ENCODE measurements at places on chromosomes 1 and 21. TPM values are rescaled to one million over a fixed set of nuclear protein-coding genes. Genes with fewer than 3 reads are reported as not detected.
A peak's percentile ranks its signal among the peaks of the same experiment; 100 is the strongest.

GRCh38 chr1:6108937-6109614 is 63.4 kb downstream of the KCNAB2 start:
- no peak overlapping the region for H3K4me3 ChIP-seq
- H3K4me1 ChIP-seq = no peaks in the 10 kb centered on the region
- no peak overlapping the region for H3K27ac ChIP-seq
- H3K36me3 ChIP-seq = no peaks in the 10 kb centered on the region
- peaks cover 12% of the 10 kb centered on the region for H3K27me3 ChIP-seq

- H3K4me1 ChIP-seq = peaks cover 7% of the 10 kb centered on the region
- no peaks in the 10 kb centered on the region for H3K27me3 ChIP-seq
- no peak overlapping the region for H3K4me3 ChIP-seq
These were observed 32.7 kb upstream of the ASB17 start for GRCh38 chr1:75964760-75965408.

DNA sequence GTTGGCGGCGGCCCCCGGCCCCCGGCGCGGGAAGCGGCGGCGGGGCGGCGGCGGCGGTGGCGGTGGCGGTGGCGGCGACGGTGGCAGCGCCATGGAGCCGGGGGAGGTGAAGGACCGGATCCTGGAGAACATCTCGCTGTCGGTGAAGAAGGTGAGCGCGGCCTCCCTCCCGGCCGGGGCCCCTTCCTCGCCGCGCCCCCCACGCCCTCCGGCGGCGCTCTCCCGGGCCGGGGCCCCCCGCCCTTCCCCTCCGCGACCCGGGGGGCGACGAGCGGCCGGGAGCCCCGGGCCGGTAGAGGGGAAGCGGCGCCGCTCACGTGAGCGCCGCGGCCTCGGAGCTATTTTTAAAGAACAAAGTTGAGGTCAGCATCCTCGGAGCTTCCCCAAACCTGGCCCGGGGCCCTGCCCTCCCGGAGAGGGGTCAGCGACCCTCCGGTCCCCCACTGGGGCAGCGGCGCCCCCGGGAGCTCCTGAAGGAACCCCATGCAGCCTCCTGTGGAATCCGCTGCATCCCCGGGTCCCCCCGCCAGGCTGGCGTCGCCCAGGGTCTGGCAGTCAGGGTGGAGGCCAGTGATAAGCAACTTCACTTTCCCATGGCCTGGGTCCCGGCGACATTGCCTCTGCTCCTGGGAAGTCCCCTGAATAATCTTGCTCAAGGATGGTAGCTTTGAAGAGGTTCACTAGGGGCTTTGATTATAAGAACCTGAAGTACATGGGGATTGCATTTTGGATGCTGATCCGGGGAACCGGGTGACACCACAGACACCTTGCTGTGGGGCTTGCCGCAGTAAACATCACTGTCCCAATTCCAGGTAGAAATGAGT is 560 bp downstream of the PLEKHM2 start:
- H3K4me1 ChIP-seq = peaks cover 46% of the 10 kb centered on the region
- H3K36me3 ChIP-seq = peaks cover 3% of the 10 kb centered on the region
- H3K27me3 ChIP-seq = no peaks in the 10 kb centered on the region
- peak overlapping the region; percentile 94 for H3K4me3 ChIP-seq

DNA sequence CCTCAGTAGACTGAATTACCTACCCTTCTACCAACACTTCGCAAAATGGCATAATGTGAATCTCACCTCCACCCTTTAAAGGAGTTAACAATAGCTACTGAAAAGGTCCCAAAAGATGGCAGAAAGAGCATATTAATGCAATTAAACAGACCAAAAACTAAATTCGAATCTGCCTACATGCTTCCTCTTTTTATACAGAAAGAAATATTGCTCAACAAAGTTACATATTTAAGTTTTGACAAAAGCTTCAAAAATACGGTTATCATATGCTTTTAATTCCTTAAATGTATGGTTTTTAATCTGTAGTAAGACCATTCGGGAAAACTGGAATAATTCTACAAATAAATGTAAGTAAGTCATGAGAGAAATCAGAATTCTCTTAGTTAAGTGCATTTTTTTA is 2.2 kb downstream of the APP start:
- H3K4me3 ChIP-seq = peak overlapping the region; percentile 89
- H3K27ac ChIP-seq = peak overlapping the region; percentile 85
- peaks cover 4% of the 10 kb centered on the region for H3K36me3 ChIP-seq
- peaks cover 43% of the 10 kb centered on the region for H3K4me1 ChIP-seq
- H3K27me3 ChIP-seq = no peaks in the 10 kb centered on the region

DNA sequence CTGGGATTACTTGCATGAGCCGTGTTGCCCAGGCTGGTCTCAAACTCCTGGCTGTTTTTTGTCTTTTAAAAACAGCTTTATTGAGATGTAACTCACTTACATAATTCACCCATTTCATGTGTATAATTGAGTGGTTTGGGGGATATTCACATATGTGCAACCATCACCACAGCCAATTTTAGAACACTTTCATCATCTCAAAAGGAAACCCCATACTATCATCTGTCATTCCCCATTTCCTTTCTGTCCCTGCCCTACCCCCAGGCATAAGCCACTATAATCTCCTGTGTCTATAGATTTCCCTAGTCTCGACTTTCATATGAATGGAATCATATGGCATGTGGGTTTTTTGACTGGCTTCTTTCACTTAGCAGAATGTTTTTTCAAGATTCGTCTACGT is 43.3 kb downstream of the GPR137B start:
- no peak for DNase-seq
- H3K27ac ChIP-seq = no peak overlapping the region
- no peaks in the 10 kb centered on the region for H3K36me3 ChIP-seq

DNA sequence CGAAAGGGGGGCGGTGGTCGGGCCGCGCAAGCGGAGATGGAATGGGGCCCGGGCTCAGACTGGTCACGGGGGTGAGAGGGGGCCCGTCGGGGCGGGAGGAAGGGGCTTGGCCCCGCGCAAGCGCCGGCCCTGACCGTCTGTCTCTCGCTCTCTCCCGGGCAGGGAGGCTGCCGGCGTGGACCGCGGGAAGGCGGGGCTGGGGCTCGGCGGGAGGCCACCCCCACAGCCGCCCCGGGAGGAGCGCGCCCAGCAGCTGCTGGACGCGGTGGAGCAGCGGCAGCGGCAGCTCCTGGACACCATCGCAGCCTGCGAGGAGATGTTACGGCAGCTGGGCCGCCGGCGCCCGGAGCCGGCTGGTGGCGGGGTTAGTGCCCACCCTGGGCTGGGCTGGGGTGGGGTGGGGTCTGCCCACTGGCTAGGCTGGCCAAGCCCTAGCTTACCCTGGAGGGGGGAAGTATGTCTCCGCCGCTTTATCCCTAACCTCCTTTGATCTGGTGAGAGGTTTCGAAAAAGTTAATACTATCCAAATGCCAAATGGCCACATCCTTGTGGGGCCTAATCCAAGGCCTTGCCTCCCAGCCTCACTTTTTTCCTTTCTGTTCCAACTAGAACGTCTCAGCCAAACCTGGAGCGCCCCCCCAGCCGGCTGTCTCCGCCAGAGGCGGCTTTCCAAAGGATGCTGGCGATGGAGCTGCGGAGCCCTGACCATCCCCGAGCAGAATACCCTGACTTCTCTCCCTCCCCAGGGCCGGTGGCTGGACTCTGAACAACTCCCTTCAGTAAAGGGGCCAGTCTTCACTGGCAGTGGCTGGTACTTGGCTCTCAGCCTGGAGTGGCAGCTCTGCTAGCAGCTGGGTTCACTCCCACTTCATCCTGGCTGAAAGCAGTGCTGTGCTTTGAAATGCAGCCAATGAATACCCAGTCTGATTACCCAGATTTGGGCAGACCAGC is 636 bp upstream of the YRDC start:
- H3K36me3 ChIP-seq = peaks cover 33% of the 10 kb centered on the region
- no peaks in the 10 kb centered on the region for H3K27me3 ChIP-seq
- peak overlapping the region; percentile 62 for H3K27ac ChIP-seq
- no peak for DNase-seq
- H3K4me3 ChIP-seq = peak overlapping the region; percentile 97

GRCh38 chr1:62905872-62906271 is 121.9 kb downstream of the ATG4C start:
- no peaks in the 10 kb centered on the region for H3K4me1 ChIP-seq
- H3K36me3 ChIP-seq = no peaks in the 10 kb centered on the region
- H3K27me3 ChIP-seq = peaks cover 2% of the 10 kb centered on the region
- DNase-seq = no peak
- no peak overlapping the region for H3K27ac ChIP-seq

DNA sequence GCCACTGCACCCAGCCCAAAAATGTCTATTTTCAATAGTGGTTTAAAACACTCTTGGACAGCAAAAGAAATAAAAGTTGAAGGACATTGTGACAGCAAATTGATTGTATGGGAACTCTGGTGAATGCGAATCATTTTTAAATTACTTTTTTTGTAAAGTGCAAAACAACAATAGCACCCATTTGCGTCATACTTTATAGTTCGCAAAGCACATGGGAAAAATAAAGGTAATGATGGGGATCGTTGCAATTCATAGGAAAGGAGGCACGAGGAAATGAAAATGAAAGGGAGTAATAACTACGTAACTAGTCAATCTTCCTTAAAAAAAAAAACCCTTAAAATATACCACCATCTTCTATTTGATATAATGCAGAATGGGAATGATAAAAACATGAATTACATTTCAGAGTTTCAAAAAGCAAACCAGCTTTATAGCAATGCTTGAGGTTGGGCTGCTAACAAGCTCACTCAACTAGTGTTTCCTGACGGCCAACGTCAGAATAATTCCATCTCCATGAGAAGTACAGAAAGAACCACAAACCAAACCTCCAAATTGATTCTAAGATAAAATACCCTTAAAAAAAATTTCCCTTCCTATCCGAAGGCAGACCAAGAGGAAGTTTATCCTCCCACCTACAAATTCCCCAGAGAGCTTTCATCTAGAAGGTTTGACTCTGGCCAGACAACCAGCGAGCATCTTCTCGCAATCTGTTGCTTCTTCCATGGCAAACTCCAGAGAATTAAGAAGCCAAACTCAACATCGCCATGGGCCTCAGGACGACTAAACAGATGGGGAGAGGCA is at the start of gene EDARADD:
Gene EDARADD (plus strand): TSS at position 606 of the 801 bp plus-strand sequence. CDS start 159 bp downstream, at position 765.
- no peaks in the 10 kb centered on the region for H3K36me3 ChIP-seq
- no peaks in the 10 kb centered on the region for H3K27me3 ChIP-seq
- peaks cover 17% of the 10 kb centered on the region for H3K4me1 ChIP-seq

GRCh38 chr1:222521299-222522104 is 26.4 kb downstream of the HHIPL2 start:
- H3K27me3 ChIP-seq = no peaks in the 10 kb centered on the region
- H3K4me3 ChIP-seq = no peak overlapping the region

- H3K27me3 ChIP-seq = no peaks in the 10 kb centered on the region
- DNase-seq = peak; percentile 35
- H3K4me3 ChIP-seq = no peak overlapping the region
These were observed 1369.1 kb upstream of the ADGRL4 start for GRCh38 chr1:80375662-80376061.

DNA sequence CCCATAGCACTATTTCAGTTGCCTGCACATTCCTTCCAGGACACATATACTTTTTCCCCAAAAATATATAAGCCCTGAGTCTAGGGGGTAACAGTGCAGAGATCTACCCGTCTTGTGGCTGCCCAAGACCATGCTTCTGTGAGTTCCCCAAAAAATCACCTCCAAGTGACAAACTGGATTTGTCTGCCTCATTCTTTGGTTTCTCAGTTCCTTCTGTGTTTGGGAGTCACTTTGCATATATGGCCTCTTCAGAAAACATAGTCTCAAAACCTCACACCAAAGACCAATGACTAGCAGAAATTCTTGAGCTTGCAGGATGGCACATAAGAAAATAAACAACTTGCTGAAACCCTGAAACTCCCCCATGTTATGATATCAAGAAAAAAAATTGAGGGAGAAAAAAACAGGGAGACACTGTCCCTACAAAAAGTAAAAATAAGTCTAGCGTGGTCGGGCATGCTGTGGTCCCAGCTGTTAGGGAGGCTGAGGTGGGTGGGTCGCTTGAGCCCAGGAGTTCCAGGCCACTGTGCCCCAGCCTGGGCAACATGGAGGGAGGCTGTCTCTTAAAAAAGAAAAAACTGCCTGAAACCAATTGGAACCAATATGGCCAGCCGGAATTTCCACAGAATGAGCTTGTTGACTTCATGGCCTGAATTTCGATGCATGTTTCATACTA is 8.0 kb downstream of the JMJD4 start:
- no peaks in the 10 kb centered on the region for H3K27me3 ChIP-seq
- H3K4me1 ChIP-seq = peaks cover 13% of the 10 kb centered on the region
- H3K27ac ChIP-seq = no peak overlapping the region
- no peak overlapping the region for H3K4me3 ChIP-seq

GRCh38 chr1:76090283-76091203 is 16.0 kb downstream of the ST6GALNAC3 start:
- H3K27me3 ChIP-seq = no peaks in the 10 kb centered on the region
- H3K4me1 ChIP-seq = no peaks in the 10 kb centered on the region
- H3K27ac ChIP-seq = no peak overlapping the region

GRCh38 chr1:211349741-211350140 is 23.1 kb downstream of the TRAF5 start:
- no peaks in the 10 kb centered on the region for H3K36me3 ChIP-seq
- no peaks in the 10 kb centered on the region for H3K27me3 ChIP-seq
- DNase-seq = no peak
- H3K4me1 ChIP-seq = no peaks in the 10 kb centered on the region

DNA sequence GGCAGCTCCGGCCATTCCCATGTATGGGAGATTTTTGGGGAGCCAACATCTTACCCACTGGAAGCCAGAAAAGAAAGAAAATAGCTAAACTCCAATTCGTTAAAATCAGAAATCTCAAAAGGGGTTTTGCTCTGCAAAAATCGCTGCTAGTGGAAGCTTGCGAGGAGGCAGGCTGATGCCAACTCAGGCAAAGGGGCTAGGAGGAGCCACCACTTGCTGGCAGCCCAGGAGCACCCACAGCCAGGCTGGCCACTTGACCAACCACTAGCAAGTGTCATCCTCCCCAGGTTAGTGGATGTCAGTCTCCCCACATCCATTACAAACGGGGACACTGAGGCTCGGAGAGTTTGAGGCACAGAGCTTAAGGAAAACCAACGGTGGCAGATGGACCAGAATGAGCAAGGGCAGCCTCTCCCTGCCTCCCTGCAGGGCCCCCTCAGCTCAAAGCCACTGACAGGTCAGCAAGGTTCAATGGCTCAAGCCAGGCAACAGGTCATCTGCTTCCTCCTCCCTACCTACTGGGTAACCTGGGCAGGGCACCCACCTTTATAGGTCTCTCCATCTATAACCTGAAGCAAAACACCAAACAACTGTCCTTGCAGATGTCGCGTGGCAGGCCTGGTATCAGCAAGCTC is 10.8 kb downstream of the KCNN3 start:
- no peak for DNase-seq
- H3K27ac ChIP-seq = no peak overlapping the region
- H3K36me3 ChIP-seq = no peaks in the 10 kb centered on the region
- H3K4me3 ChIP-seq = no peak overlapping the region

GRCh38 chr1:193325042-193325441 is 138.6 kb upstream of the B3GALT2 start:
- H3K27ac ChIP-seq = no peak overlapping the region
- no peak overlapping the region for H3K4me3 ChIP-seq
- H3K4me1 ChIP-seq = peaks cover 29% of the 10 kb centered on the region

The GFI1 gene
- polyA plus RNA-seq = 0.13 TPM

The FLAD1 gene
- 51.4 TPM for polyA plus RNA-seq

The C1QC gene
- polyA plus RNA-seq = not detected

The FCMR gene
- 1.8 TPM for polyA plus RNA-seq

The SYNJ1 gene
- polyA plus RNA-seq = 4.9 TPM

The KRTAP21-2 gene
- polyA plus RNA-seq = not detected

The CLCNKA gene
- not detected for polyA plus RNA-seq

Data from keratinocyte (primary cell).